Activated CD4-positive, alpha-beta T cell treated with anti-CD3 and anti-CD28 coated beads, Interleukin-2, Interleukin-6, amounts not matched to agents 100 ng/mL and 50 ng/mL, durations not matched to agents 16 hours and 8 hours (primary cell): ENCODE measurements at places on chromosomes 2 and 18.

GRCh38 chr2:151651274-151651673 is 83.0 kb downstream of the NEB start:
- no peak for DNase-seq

- DNase-seq, result no peak
Observed at GRCh38 chr2:137411585-137411984, 552.7 kb upstream of the HNMT start.

- no peak for DNase-seq
Observed at GRCh38 chr18:63111671-63112402, 207.7 kb downstream of the BCL2 start.

GRCh38 chr2:174892546-174892945 is 112.6 kb downstream of the CHN1 start:
- no peak for DNase-seq

DNA sequence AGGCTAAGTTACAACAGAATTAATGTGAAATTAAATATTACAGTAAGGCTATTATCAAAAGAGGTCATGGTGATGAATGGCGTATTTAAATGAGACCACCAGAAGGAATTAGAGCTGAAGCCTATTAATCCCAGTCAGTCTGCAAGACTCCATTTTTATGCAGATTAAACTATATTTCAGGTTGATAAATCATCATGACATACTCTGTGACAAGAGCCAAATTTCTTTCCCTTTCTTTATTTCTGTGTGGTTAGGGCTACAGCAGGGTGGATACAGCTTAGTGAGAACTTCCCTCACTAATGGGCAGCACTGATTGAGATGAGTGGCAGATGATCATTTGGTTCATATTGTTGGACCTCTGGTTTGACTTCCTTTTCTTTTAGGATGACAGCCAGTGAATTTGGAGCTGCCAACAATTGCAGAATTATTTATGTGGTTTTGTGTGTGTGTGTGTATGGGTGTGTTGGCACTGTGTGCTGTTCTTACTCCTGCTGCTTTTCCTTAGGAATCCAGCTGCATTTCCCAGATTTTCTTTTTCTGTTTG is 481.3 kb downstream of the PIK3C3 start:
- no peak for DNase-seq

- no peak for DNase-seq
Observed at GRCh38 chr2:231219289-231219688, 20.9 kb downstream of the ARMC9 start.

GRCh38 chr18:77346208-77346810 is 96.7 kb downstream of the GALR1 start:
- no peak for DNase-seq

GRCh38 chr2:109256921-109257320 is 127.9 kb downstream of the SH3RF3 start:
- no peak for DNase-seq

- no peak for DNase-seq
Observed at GRCh38 chr2:49108851-49109250, 45.5 kb downstream of the FSHR start.

GRCh38 chr2:16584824-16585540 is 80.7 kb downstream of the CYRIA start:
- no peak for DNase-seq

DNA sequence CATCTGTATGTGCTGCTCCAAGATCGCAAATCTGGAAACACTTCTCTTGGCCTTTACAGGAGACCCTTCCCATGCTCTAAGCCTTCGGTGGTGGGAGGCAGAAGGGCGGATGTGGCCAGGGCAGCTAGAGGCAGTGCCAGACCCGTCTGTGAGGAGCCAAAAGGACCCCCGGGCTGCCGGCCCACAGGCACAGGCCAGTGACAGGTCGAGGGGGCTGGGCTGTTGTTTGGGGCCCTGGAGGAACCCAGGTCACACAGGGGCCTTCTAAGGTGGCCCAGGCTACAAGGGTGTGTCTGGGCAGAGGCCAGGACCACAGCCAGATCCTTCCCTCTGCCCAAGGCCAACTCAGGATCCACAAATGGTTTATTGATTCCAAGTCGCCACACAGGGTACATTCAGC is 49.4 kb downstream of the SLC66A2 start:
- DNase-seq, result no peak

- no peak for DNase-seq
Observed at GRCh38 chr18:49628119-49628518, 66.3 kb downstream of the LIPG start.

DNA sequence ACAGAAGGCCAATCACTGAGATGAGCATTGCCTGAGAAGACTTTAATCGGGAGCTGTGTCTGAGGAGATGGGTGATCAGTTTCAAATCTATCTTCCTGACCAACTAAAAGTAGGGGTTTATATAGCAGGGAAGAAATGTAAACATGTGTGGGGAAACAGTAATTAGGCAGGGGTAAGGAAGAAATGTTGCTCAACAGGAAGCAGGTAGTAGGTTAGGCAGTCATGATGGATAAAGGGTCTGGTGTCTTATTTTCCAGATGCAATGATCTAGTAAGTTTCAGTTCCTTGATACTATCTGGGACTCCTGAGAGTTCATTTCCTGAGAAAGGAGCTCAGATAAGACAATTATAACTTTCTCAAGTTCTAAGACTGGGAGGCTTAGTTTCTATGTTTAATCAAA is 33.8 kb upstream of the DNAJC10 start:
- DNase-seq, result no peak

- DNase-seq, result peak; percentile 7
Observed at GRCh38 chr2:100643906-100644501, 81.2 kb downstream of the PDCL3 start.

DNA sequence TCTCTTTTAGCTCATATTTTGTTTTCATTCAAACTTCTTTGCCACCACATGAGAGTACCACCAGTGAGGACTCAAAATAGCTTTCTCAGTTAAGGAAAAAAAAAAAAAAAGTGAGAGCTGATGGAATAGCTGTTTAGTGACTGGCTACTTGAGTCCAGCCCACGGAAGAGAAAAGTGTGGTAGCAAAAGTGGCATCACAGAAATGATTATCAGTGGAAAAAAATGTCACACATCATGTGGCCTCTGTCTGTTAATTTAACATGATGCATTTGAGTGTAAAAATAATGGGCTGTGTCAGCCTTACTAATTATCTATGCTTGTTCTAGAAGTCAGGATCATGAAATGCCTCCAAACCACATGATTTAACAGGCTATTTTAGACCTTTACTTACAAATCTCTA is 132.5 kb downstream of the UBE2E3 start:
- no peak for DNase-seq
